ENCODE measurements at places on chromosomes 5 and 9.

- no peak for DNase-seq
Measured at GRCh38 chr9:137190315-137190856, 1.9 kb downstream of the SSNA1 start.

DNA sequence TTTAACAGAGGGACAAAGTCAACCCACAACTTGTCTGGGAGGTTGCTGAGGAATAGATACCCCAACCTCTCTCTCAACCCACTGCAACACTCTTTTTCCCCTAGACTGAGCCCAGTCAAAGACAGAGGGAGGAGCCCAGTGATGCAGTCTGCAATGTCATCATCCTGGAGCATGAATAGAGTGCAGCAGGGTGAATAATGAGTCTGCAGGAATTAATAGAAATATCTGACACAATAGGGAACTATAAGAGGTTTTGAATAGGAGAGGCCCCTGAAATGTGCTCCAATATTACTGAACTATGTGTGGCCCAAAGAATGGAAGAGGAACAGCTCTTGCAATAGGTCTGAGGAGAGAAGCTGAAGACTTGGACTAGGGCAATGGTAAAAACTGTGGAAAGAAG lies 59.1 kb downstream of the PDCD1LG2 start:
- DNase-seq: no peak

DNA sequence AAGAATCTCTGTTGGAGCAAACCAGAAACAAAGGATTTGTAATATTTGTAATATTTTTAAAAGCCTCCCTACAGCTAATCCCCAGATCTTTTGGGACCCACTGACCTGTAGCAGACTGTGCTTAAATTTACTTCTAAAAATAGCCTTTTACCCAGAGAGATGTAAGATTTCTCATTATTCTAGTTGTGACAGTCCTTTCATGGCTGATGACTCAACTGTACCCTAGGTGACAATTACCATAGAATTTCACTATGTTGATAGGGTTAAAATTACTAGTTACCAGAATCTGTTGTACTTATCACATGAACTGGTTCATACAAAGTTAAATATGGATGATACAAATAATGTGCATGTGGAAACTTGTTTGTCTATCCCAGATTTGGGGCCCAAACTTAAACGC lies 543.9 kb upstream of the SEMA6A start:
- DNase-seq: no peak

GRCh38 chr9:129665389-129665775 lies at the start of gene PRRX2:
PRRX2 (plus strand) TSS chr9:129665647; CDS start chr9:129665868, 221 bp downstream.
- DNase-seq: no peak

GRCh38 chr5:140498591-140498990 lies 48.9 kb upstream of the EIF4EBP3 start:
- no peak for DNase-seq

- peak; percentile 5 for DNase-seq
Measured at GRCh38 chr5:174935854-174936474, 211.6 kb downstream of the MSX2 start.

GRCh38 chr5:5293029-5293428 lies 129.4 kb upstream of the ICE1 start:
- DNase-seq: no peak

- no peak for DNase-seq
Measured at GRCh38 chr9:112664531-112664930, 53.4 kb downstream of the INIP start.

- DNase-seq: no peak
Measured at GRCh38 chr5:88550736-88551135, 282.1 kb upstream of the TMEM161B start.

DNA sequence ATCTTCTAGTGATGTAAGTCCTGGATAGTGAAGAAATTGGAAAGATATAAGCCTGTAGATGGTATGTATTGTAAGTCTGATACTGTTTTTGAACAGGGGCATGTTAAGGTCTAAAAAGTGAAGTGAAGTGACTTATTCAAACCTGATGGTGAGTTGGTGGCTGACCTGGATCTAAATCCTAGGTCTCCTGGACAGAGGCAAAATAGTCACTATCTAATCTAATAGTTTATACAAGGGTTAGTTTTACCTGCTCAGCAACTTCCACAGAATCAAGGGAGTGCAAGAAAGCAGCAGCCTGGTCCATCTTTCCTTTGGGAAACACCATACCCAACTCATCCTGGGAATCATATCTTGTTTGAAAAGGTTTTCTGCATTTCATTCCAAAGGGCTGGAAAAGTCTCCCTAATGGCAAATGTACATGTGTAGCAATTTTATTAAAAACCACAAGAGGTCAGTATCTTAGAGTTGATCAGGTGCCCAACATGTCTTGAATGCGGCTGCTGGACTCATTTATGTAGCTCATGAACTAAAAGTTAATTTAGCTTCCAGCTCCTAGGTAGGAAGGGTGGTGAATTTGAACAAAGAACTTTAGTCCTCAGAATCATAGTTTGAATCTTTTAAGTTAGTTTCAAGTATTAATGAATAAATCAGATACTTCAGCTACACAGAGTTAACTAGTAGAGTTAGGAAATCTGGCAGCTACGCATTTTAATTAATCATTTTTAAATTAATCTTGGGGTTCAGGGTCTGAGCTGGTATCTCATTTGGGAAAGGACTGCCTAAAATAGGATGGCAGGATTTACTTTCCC lies 26.0 kb downstream of the SKP2 start:
- no peak for DNase-seq

GRCh38 chr9:101912698-101913097 lies 174.3 kb upstream of the GRIN3A start:
- no peak for DNase-seq

- peak; percentile 35 for DNase-seq
Measured at GRCh38 chr5:57509501-57510260, 27.1 kb upstream of the ACTBL2 start.

DNA sequence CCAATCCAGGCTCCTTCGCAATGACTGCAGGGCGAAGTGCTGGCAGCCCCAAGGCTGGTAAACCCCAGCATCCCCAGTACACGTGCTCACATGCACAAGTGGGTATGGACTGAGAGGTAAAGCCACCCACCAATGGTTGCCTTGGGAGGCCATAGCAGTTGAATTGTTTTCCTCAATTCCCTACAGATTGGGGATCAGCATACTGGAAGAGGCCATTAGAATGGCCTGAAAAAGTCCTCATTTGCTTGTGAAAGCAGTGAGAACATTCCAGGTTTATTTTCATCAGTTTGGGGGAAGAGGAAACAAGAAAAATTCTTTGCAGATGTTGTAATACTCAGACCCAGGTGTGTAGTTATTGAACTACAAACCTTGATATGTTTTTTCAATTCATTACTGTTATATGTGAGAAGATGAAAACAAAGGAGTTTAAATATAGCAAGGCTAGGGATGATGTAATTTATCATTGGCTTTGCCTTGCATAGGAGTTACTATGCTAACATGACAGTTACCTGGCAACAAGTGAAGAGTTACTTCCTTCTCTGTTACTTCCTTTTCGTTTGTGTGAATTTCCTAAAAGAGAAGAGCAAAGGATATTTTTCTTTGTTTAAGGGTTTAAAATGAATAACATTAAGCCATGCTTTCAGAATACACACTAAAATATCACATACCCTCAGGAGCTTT lies 36.4 kb downstream of the MTMR12 start:
- peak; percentile 18 for DNase-seq

- DNase-seq: no peak
Measured at GRCh38 chr5:83118471-83118870, 41.1 kb downstream of the XRCC4 start.

DNA sequence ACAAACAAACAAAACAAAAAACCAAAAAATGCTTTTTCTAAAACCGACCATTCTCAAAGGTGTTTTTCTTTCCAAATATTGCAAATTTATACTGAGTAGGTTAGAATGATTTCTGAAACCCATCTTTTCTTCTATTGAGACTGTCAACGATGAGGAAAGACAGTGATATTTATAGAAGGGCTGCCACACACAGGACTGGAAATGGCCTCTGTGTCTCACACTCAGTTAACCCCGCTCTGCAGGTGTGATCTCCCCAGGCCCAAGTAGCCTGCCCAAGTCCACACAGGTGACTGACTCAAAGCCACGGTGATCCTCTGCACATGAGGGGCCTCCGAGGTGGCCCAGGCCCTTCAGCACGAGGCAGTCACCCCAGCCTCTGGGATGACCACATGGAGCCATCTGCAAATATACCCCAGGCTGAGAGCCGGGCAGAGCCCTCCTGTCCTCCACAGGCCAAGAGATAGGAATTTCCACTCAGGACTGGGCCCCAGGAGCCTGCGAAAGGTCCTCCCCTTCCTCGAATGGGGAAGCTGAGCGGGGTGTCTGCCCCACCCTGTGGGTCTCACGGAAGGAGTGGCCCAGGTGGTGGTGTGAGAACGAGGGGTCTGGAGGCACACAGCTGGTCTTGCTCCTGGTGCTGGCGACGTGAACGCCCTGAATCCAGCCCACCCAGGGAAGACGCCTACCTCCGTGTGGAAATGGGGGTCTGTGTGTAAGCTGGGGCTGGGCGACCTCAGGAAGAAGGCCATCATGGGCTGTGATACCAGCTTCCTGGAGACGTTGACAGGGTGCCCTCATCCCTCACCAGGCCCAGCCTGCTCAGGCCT lies 53.0 kb upstream of the PHYKPL start:
- DNase-seq: no peak

GRCh38 chr5:1744393-1745122 lies 55.1 kb downstream of the MRPL36 start:
- no peak for DNase-seq

GRCh38 chr5:175798626-175799025 lies 72.8 kb upstream of the CPLX2 start:
- DNase-seq: no peak

GRCh38 chr9:135301271-135302263 lies 178.0 kb upstream of the PPP1R26 start:
- no peak for DNase-seq

- DNase-seq: peak; percentile 87
Measured at GRCh38 chr5:171897231-171897630, 109.2 kb downstream of the FBXW11 start.

DNA sequence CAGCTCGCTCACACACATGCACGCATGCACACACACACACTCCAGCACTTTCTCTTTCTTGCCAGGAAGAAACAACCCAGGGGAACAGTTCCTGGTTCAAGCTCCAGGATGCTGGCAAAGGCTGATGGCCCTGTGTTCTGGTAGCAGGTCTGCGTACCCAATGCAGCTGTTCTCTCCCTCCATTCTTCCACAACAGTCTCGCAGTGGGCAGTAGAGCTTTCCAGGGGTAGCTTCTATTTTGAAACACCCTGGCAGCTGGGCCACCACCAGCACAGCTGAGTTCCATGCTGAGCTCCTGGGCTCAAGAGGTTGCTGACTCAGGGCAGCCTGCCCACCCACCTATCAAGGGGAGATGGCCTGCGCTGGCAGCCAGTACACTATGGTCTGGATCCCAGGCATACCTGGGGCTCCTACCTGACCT lies 4.7 kb downstream of the VDAC1 start:
- no peak for DNase-seq

GRCh38 chr9:128771094-128771721 lies 519 bp downstream of the ZER1 start:
- no peak for DNase-seq

- no peak for DNase-seq
Measured at GRCh38 chr9:15529566-15530324, 19.0 kb upstream of the PSIP1 start.

- no peak for DNase-seq
Measured at GRCh38 chr5:103033696-103034095, 86.2 kb downstream of the GIN1 start.

- no peak for DNase-seq
Measured at GRCh38 chr5:160119905-160120266, 636 bp upstream of the PWWP2A start.

DNA sequence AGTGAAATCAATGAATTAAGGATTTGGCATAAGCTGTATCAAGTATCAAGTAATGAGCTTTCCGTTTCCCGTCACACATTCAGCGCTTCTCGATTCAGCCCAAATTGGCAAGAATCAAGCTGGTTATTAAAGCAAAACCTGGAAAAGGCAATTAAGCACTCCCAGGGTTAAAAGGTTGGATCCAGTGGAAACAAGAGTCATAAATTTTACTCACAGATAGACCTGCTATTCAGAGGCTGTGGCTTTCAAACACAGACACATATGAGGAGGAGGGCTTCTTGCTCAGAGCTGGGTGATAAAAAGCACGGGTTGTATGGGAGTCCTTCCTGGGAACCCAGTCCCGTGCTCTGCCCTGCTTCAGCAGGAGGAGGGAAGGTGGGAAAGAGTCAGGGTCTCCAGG lies 112.3 kb upstream of the CXCL14 start:
- DNase-seq: no peak

DNA sequence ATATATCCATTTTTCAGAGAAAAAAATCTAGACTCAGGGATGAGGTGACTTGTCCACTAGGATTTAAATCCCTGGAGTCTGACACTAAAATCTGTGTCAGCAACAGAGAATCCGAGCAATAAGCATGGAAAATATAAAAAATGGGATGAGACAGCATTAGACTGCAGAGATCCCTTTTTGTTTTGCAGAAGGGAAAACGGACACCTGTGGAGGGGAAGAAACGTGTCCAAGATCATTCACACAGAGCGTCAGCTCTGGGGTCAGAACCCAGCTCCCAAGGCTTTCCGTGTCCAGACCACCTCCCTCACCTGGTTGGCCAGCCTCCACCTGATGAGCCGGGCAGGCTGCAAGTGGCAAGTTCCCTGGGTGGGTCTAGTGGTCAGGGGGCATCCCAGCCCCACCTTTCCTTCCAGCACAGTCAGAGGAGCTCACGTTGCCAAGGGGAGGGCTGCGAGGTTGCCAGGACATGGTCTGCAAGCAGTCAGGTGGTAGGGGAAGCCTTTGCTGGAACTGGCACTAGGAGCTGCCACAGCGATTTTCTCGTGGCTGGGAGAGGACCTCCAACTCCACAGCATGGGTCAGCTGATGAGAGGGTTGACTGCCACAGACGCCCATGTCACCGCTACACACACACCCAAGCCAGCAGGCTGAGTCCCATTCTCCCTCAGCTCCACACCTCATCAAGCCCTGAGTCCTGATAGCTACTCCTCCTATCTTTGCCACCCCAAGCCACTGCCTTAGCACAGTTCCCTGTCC lies 65.9 kb upstream of the CPLX2 start:
- DNase-seq: no peak

- DNase-seq: no peak
Measured at GRCh38 chr9:19122490-19123042, 4.7 kb downstream of the PLIN2 start.

- no peak for DNase-seq
Measured at GRCh38 chr5:24547132-24547531, 97.6 kb downstream of the CDH10 start.

DNA sequence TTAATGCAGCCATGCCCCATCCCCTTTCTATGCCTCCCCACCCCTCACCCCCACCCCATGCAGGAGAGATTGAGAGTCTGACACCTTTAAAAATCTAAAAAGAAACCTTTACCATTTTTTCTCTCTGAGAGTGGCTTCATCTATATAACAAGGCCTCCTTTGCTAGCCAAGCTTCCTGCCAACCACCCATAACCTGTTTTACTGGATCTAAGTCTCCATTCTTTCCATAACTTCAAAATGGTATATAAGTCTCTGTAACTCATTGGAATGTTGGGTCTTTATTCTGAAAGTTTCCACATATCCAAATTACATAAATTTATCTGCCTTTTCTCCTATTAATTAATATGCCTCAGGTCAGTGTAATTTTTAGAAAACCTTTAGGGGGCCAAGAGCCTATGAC lies 1174.0 kb downstream of the MAT2B start:
- DNase-seq: no peak
